ENCODE measurements at places on chromosomes 6 and 20. TPM values are rescaled to one million over a fixed set of nuclear protein-coding genes. Genes with fewer than 3 reads are reported as not detected.

The OLIG3 gene
- total RNA-seq, result not detected

The DEFB132 gene
- total RNA-seq, result not detected

The HECA gene
- 1.3 TPM for total RNA-seq

The SAPCD1 gene
- 5.2 TPM for total RNA-seq

The OR2J3 gene
- total RNA-seq, result not detected

The RGS17 gene
- total RNA-seq, result 7.4 TPM

The CUL9 gene
- 10.1 TPM for total RNA-seq

The BMP7 gene
- 0.34 TPM for total RNA-seq

The IL17F gene
- not detected for total RNA-seq

The BAK1 gene
- 45.2 TPM for total RNA-seq

The MOXD1 gene
- total RNA-seq, result 1.7 TPM

The COL11A2 gene
- total RNA-seq, result 0.83 TPM

The UBE2C gene
- total RNA-seq, result 240 TPM

The HCK gene
- total RNA-seq, result 0.20 TPM

The COX4I2 gene
- total RNA-seq, result not detected

The SIRPB1 gene
- 0.29 TPM for total RNA-seq

The BMP5 gene
- total RNA-seq, result 0.04 TPM

The HLA-C gene
- total RNA-seq, result 57.1 TPM

The ALDH8A1 gene
- 0.07 TPM for total RNA-seq

The PSORS1C1 gene
- 4.2 TPM for total RNA-seq

The CRISP3 gene
- not detected for total RNA-seq

The SLC12A5 gene
- 13.8 TPM for total RNA-seq

The LY6G6C gene
- total RNA-seq, result 0.23 TPM

The SLC22A3 gene
- total RNA-seq, result 40.2 TPM

The PLAGL1 gene
- 8.7 TPM for total RNA-seq

The C4B gene
- 1.5 TPM for total RNA-seq

The IL20RA gene
- total RNA-seq, result not detected

The RIPOR3 gene
- not detected for total RNA-seq

The FKBP1C gene
- 1.8 TPM for total RNA-seq

The TSPO2 gene
- not detected for total RNA-seq

The MEI4 gene
- total RNA-seq, result not detected

The GCLC gene
- 95.3 TPM for total RNA-seq

The GGTLC1 gene
- total RNA-seq, result not detected

The DLK2 gene
- total RNA-seq, result 7.0 TPM

The GPR6 gene
- not detected for total RNA-seq

The LPA gene
- total RNA-seq, result 0.07 TPM

The OGFRL1 gene
- total RNA-seq, result 4.7 TPM

The PCMT1 gene
- 86.9 TPM for total RNA-seq

The FAM210B gene
- 10.2 TPM for total RNA-seq

The RSPH4A gene
- 0.15 TPM for total RNA-seq

The TGM3 gene
- not detected for total RNA-seq

The ADGRB3 gene
- total RNA-seq, result not detected
